ENCODE measurements at places on chromosomes 6 and 20.

DNA sequence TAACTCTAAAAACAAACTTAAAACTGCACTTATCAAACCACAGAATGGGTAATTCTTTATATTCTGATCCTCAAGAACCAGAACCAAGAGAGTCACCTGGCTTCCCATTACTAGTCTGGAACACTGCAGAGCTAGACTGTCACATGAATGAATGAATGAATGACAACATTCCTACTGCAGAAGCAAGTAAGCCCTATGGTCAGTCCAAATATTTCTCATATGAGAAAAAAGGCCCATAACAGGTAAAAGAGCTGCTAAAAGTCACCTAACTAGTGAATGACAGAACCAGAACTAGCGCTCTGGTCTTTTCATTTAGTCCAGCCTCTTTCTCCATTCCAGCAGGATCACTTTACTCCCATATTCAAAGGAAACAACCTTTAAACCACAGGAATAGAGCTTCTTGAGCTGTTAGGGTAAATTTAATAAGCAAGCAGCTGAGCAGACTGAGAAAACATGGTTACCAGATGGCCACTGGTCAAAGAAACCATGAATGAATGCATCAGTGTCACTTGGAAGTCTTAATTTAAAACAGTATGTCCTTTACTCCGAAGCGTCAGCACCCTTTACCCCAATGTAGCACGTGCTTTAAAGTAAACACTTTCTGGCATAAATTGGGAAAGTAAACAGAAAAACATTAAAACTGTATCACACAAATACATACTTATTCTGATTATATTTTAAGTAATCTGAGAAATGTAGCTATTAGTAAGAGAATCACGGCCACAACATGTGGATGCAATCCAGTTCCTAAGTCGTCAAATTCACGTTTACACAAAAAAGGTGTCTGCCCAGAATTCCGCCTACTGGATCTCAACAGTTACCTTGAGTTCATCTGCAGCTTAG lies 1.4 kb downstream of the PREP start:
- no peak for DNase-seq

DNA sequence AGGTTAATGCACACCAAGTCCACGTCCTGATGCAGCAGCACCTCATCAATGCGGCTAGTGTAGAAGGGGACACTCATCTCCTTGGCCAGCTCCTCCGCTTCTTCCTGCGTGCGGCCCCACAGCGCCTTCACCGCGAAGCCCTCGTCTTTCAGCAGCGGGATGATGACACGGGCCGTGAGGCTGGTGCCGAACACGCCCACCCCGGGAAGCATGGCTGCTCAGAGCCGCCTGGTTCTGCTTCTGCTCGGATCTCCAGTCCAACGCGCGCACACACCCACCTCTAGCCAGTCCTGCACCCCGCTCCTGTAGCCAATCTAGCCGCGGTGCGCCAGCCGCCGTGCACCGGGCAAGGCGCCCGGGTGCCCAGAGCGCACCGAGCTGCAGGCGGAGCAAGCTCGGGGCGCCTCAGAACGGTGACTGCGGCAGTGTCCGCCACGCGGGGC lies 700 bp downstream of the GFOD1 start:
- DNase-seq = peak; percentile 54

DNA sequence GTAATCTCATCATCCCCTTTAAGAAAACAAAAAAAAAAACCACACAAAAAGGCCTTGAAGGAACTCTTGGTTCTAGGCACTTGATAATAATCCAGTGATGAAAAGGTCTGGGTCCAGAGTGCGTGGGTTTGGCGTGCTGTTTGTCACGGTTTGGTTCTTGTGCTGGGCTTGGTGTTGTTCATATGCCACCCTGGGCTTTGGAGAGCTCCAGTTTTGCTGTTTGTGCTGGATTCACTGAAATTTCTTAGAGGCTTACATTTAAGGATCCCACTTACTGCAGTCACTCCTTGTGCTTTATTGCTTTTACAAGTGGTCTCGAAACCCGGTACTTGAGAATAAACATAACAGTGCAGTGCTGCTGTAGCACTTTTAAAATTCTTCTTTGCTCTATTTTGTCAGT lies 68.8 kb upstream of the XRN2 start:
- DNase-seq = no peak

GRCh38 chr6:87700397-87701343 lies 1.4 kb downstream of the AKIRIN2 start:
- peak; percentile 18 for DNase-seq

- no peak for DNase-seq
Observed at GRCh38 chr20:17761604-17762003, 61.8 kb downstream of the BANF2 start.

- no peak for DNase-seq
Observed at GRCh38 chr6:33981421-33981820, 164.5 kb downstream of the GRM4 start.

- DNase-seq = no peak
Observed at GRCh38 chr20:48930035-48930434, 8.5 kb downstream of the ARFGEF2 start.

GRCh38 chr6:86477500-86478148 lies 459.7 kb upstream of the HTR1E start:
- DNase-seq = no peak

Measured in stimulated activated CD4-positive, alpha-beta T cell treated with anti-CD3 and anti-CD28 coated beads, Interleukin-15, amount 100 ng/mL, for 48 hours (primary cell).